ENCODE measurements at places on chromosomes 3 and 15.

DNA sequence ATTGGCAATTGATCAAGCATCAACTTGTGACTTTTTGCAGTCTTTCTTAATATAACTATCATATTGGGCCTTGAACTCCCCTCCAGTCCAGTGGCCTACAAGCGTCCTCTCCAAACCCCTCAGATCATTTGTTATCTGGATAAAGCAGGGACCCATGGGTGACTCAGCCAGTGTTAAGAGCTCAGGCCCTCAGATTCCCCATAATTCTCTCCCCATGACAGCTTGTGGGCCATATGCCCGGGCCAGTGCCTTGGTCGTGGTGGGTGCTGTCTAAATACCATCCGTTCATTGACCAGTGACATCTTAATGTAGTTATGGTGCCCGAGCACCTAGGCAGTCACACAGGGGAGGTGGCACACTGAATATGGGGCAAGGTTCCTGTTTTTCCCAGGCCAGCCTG, 18.1 kb downstream of the MCF2L2 start:
- DNase-seq, result no peak

GRCh38 chr15:68418611-68419161, 13.3 kb downstream of the ITGA11 start:
- no peak for DNase-seq

- DNase-seq, result no peak
Observed at GRCh38 chr3:149806171-149806778, 6.7 kb upstream of the RNF13 start.

DNA sequence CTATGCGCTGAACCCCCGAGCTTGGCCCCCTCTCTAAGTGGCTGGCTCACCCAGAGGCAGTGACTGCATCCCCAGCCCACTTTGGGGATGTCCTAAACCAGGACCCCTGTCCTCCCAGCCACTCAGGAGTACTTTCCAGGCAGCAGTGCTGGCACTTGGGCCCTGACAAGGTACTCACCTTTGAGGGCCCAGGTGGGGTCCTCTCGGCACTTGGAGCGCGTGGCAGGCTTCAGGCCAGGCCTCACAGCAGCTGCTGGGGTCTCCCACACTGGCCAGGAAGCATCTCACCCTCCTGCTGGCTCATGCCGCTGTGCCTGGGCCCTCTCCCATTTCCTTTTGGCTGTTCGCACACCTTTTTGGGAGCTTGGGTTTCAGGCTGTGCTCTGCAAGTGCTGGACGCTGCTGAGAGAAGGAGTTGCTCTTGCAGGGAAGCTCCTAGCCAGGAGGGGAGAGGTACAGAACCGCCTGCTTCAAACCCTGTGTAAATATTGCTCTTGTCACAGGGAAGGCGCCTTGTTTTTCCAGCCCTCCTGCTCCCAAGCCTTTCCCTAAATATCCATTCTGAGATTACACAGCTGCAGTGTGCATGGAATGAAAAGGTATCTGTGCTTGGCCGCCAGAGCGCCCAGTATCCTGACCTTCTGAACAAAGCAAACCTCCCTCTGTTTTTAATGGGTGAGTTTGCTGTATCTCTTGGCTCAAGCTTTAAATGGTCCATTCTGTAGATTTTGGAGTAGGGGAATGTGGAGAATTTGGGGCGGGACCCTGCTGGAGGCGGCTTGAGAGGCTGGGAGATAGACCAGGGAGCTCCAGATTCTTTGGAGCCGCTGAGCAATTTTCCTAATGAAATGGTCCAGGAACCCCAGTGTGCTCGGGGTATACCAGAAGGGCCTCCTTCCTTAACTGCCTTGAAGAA, 45.6 kb downstream of the DNASE1L3 start:
- no peak for DNase-seq

DNA sequence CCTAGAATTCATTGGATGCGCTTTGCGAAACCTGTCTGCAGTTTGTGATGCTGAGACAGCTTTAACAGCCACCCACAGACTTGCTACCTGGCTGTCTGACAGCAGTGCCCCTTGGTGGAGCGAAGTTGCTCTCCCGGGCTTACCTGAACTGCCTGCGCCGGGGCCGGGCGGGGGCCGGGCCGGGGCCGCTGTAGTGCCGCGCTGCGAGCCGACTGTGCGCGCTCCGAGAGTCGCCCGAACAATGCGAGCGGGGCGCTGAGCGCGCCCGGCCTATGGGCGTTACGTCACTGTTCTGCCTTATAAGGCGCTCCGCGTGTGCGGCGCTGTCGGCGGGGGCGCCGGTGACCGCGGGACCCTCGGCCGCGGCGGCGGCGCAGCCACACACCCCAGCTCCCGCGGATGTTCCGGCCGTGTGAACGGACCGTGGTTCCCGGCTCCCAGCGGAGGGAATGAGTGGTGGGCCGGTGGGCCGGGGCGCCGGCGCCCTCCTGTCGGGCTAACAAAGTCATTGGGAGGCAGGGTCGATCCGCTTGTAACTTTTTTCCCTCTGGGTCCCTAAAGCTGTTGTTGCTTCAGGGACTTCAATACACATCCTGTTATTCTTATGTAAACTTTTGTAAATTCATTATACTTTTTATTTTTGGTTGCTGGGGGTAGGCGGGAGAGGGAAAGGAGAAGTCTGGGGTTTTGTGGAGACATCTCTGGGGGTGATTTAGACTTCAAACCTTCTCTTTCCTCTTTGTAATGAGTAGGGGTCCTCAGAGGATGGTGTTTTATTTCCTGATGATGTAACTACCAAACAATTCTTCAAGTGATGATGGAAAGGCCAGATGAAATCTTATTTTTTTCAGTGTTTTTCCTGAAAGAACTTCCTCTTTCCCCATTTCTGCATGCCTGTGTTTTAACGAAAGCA, 58.5 kb downstream of the CMSS1 start:
- peak; percentile 72 for DNase-seq

DNA sequence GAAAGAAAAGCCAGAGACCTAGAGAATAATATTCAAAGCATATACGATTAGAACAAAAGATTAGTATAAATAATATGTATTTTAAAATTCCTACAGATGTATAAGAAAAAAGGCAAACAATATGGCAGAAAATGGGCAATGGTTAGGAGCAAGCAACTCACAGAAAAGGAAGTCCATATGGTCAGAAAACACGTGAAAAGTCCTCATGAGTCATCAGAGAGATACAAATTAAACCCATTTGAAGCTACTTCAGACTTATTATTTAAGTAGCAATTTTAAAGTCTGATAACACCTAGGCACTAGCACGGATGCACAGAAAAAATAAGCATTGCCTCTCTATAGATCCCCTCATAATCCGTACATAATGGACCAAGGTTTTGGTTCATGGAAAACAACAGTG, 25.6 kb downstream of the SLC7A14 start:
- no peak for DNase-seq

DNA sequence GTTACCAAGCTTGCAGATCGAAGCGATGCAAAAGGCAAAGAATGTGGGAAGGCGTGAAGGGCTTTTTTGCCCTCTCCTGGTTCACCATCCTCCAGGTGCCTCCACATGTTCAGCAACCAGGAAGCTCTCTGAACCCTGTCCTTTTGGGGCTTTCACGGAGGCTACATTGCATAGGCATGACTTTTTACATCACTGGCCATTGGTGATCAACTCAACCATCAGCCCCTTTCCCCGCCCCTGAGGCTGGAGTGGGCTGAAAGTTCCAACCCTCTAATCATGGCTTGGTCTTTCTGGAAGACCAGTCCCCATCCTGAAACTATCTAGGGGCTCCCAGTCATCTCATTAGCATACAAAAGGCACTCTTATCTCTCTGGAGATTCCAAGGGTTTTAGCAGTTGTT, 52.6 kb downstream of the UACA start:
- DNase-seq, result no peak

GRCh38 chr15:69141286-69141701, 19.1 kb upstream of the GLCE start:
- DNase-seq, result no peak

DNA sequence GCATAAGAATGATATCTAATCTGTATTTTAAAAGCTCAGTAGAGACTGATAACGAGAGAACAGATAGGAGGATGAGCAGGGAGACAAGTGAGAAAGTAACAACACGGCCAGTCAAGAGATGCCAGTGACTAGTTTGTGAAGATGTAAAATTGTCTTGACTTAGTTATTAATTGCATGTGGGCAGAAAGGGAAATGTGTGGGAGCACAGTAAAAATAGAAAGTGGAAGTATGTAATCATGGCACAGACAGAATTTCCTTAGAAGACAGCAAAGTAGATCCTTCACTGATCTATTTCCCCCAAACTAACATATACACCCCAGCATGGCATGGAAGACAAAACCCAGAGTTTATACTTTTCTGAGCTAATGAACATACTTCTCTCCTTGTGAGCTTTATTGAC, 344.5 kb downstream of the FGF12 start:
- DNase-seq, result no peak

- no peak for DNase-seq
Observed at GRCh38 chr3:166837535-166837934, 542.6 kb downstream of the ZBBX start.

GRCh38 chr15:52523647-52524046, 5.0 kb downstream of the MYO5A start:
- DNase-seq, result no peak

DNA sequence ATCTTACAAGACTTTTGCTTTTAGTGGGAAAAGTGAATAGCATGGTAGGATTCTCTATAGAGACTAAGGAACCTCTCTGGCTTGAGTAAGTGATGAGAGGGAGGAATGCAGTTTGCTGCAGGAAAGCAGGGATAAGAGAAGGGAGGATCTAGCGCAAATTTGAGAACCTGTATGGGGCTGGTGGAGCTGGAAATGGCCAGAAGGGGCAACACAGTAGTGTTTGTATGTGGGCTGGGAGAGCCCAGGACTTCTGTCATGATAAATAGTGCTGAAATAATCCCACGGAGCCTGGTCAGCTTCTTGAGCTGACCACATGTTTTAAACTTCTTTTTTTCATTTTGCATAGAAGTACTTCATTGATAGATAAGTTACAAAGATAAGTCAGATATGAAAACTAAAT, 11.2 kb upstream of the SHC4 start:
- no peak for DNase-seq

- DNase-seq, result no peak
Observed at GRCh38 chr15:56351353-56351752, 13.9 kb upstream of the TEX9 start.

DNA sequence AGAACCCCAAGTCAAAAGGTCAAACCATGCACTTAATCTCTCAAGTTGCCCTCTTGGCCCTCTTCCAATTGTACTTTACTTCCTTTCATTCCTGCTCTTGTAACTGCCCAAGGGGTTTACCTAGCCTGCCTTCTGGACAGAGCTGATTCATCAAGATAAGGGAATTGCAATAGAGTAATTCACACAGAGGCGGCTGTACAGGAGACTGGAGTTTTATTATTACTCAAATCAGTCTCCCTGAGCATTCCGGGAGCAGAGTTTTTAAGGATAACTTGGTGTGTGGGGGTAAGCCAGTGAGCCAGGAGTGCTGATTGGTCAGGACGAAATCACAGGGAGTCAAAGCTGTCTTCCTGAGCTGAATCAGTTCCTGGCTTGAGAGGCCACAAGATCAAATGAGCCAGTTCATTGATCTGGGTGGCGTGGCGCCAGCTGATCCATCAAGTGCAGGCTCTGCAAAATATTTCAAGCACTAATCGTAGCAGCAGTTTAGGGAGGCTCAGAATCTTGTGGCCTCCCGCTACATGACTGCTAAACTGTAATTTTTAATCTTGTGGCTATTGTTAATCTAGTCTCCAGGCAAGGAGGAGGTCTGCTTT, 590.0 kb downstream of the EPHA3 start:
- no peak for DNase-seq

GRCh38 chr15:35465783-35466182, 80.2 kb downstream of the DPH6 start:
- no peak for DNase-seq

- no peak for DNase-seq
Observed at GRCh38 chr3:127900536-127900935, 14.5 kb upstream of the KBTBD12 start.

GRCh38 chr15:89451846-89452245, 44.5 kb downstream of the RHCG start:
- DNase-seq, result no peak

DNA sequence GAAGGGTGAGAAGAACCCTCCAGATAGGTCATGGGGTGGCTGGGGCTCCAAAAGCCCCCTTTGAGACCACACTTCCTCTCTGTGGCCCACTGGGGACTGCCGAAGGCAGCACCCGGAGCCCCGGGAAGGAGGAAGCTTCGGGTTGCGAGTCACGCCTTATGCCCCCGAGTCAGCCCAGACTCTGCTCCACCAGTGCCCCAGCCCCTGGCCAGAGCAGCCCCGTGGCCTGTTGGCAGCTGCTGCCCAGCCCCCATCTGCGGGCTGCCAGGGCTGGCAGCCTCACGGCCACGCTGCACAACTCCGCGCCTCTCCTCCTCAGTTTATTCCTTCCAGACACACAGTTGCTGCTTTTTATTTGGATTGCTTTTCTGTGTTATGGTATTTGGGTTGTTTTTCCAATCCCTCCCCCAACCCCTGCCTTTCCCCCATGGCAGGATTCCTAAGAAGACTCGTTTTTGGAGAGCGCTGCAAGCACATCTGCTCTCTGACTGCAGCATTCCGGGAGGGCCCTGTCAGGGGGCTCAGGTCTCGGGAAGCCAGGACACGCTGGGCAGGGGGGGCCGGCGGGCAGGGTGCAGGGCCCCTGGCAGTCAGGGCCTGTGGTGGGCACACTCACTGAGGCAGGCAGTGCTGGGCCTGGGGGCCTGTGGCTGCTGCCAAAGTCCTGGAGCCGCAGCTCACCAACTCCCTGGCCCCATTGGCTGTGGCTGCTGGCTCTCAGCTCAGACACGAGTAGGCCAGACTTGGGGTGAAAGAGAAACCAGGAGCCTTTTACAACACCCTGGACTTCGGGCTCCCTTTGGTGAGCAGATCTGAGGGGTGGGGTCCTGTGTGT, 20.2 kb downstream of the MAGEF1 start:
- no peak for DNase-seq

DNA sequence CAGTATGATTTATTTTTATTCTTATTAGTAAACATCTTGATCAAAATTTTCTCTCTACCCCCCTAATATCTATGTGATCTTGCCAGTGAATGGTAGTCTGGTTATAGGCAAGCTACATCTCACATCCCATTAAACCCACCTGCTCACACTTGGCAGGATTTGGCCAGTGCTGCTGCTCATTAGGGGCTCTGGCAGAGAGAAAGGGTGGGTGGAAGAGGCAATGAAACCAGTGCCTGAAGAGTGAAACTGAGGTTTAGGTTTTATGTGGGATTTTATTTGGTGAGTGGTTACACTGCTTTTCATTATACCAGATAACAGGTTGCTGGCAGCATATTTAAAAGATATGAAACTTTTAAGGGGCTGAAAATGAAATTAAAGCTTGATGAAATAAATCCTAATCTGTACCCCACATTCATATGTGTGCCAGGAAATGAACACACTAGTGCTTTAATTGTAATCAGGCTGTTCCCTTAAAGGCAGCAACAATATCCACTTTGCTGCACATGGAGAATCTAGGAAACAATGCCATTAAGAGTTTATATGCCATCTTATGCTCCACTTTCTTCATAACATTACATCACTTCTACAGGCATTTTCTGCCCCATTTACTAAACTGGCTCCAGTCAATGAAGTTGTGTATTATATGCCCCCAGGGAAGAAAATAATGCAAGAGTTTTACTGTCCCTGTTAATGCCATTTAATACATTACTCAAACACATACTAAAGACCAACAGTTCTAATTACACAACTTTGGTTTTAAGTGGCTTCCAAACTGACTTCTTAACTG, 688.7 kb downstream of the MECOM start:
- DNase-seq, result no peak

GRCh38 chr3:133042778-133043177, 4.6 kb downstream of the TMEM108 start:
- DNase-seq, result no peak
